Posterior cingulate gyrus (tissue), 11 donors: ENCODE measurements at places on chromosomes 12 and 14.

DNA sequence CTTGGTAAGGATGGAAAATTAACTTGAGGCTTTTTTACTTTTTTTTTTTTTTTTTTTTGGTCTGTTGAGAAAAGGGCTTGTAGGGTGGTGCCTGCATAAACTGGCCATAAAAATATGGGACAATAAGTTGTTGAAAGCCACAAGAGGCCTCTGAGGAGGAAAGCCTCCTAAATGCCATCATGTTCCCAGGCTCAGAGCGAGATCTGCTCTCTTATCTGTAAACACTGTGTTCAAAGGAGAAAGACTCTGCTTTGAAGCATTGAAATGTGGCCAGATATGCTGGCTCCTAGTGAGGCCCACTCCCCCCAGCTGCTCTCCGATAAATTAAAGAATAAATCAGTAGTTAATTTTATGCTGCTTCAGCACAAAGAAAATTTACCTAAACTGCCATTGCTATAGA lies 504.9 kb downstream of the DIO2 start:
- DNase-seq: no peak

DNA sequence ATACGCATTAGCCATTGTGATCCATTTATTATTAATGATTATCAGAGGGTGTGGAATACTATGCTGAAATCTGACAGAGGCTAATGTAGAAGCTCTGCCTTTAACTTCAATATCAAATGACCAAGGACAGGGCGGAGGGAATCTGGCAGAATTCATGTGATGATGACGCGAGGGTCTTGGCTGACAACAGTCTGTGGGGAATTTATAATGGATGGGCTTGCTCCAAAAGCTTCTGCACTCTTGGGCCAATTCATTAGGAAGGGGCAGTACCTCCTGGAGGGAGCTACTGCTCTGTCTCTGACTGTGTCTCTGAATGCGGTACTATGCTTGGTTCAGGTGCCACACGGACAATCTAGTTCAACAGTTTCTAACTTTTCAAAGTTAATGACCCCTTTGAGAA lies 46.2 kb downstream of the GALNT8 start:
- no peak for DNase-seq

DNA sequence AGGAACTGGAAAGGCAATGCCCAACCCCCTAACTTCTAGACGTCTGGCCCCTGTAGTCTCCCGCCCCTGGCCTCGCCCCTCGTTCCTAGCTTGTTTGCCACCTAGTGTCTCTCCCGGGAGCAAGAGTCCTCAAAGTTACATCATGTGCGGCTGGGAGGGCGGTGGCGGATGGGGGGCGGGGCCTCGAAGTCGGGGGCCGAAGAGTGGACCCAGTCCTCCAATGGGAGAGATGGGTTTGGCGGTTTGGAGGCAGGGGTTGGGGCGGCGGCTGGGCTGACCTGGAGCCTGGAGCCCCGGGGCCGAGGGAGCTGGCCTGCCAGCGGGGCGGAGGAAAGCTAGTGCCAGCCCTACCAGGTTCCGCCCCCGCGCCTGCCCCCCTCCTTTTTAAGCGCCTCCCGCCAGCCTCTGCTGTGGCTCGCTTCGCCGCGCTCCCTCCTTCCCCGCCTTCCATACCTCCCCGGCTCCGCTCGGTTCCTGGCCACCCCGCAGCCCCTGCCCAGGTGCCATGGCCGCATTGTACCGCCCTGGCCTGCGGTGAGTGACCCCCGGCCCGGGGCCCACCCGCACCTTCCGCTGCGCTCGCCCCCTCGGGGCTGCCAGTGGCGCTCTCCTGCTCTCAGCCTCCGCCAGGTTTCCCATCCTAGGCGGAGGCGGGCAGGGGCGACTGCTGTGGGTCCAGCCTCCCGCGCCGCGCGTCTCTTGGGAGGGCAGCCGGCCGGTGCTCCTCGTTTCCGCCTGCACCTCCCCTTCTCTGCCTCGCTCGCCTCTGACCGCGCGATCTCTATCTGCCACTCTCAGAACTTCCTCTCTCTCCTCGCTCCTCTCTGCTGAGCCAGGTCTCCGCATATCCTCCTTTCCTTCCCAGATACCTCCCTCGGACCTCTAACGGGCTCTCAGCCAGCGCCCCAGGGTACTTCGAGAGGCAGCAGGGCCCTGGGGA lies at the start of gene PCK2:
TSS of gene PCK2 (plus strand) at position 411 of the 940 bp plus-strand sequence. CDS start at position 506, 95 bp downstream.
- peak; percentile 72 for DNase-seq

- DNase-seq: no peak
Measured at GRCh38 chr14:22996768-22997654, 12.9 kb downstream of the C14orf93 start.

GRCh38 chr14:73503648-73504047 lies 12.9 kb downstream of the RIOX1 start:
- no peak for DNase-seq

DNA sequence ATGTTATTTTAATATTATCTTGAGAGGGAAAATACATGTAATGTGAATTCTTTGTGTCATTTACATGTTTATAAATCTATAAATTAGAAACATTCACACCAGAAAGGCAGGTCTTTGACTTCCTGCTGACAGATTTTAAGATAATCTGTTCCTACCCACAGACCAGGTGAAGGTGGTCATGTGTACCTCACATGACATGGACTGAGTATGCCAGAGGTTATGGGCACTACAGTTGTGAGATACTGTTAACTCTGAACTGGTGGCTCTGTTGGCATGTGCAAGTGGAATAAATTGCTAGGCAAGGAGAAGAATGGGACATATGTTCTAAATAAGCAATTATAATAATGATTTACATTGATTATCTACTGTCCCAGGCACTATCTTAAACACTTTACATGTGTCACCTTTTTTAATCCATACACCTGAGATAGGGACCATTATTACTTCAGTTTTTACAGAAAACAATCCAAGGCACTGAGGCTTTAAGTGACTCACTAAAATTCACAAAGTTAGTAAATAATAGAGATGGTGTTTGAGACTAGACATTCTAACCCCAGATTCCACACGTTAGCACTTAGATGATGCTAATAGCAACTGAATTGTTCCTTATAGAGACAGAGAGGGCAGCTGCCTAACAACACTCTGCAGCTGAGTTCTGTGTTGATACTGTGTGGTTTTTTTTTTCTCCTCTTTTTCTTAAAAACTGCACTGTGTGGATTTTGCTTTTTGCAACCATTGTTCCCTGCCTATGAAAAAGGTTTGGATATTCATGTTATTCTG lies 23.8 kb downstream of the SLC16A7 start:
- DNase-seq: no peak

- DNase-seq: no peak
Measured at GRCh38 chr12:50925342-50925651, 27.0 kb upstream of the HIGD1C start.

GRCh38 chr12:44889926-44890325 lies 13.8 kb upstream of the NELL2 start:
- no peak for DNase-seq

DNA sequence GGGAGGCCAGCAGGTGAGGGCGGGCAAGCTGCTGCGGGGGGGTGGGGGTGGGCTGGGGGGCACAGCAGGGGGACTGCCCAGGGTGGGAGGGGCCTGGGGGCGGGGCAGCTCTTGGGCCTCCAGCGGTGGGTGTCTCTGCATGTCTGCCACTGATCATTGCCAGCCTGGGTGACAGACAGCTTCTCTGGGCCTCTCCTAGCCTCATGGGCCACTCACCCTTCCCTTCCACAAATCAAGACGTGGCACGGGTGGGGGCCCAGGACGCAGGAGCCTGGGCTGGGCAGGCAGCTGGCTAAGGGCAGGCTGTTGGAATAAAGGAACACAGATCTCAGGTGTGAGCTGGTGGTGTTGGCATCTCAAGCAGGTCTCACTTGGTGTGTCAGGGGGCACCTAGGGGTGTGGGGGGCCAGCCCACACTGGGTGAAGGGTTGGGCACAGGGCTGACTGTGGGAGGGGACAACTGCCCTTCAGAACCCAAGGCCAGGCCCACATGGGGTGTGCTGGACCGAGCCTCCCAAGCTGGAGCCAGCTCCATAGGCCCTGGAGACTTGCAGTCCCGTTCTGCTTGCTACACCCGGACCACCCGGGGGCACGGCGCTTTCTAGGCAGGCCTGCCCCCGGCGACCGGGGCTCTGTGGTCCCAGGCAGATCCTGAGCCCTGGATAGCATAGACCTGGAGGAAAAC lies 3.0 kb downstream of the TEDC1 start:
- no peak for DNase-seq
